ENCODE measurements at places on chromosomes 5 and 9.
A peak's percentile ranks its signal among the peaks of the same experiment; 100 is the strongest.

- DNase-seq, result no peak
Observed at GRCh38 chr5:172091956-172092732, 85.7 kb upstream of the FBXW11 start.

DNA sequence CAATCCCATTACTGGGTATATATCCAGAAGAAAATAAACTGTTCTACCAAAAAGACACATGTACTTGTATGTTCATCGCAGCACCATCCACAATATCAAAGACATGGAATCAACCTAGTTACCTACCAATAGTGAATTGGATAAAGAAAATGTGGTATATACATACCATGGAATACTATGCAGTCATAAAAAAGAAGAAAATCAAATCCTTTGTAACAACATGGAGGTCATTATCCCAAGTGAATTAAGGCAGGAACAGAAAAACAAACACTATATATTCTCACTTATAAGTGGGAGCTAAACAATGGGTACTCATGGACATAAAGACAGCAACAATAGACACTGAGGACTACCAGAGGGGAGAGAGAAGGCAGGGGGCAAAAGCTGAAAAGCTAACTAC is 67.7 kb downstream of the NR2F1-AS1 start:
- DNase-seq, result no peak

GRCh38 chr9:100473276-100474081 is 530 bp downstream of the TMEFF1 start:
- peak; percentile 81 for DNase-seq

GRCh38 chr9:13013991-13014883 is 239.4 kb downstream of the LURAP1L start:
- DNase-seq, result no peak

- no peak for DNase-seq
Observed at GRCh38 chr5:133341915-133342710, 270.2 kb downstream of the FSTL4 start.

GRCh38 chr5:145433077-145433476 is 402.1 kb downstream of the PRELID2 start:
- no peak for DNase-seq

GRCh38 chr5:167731951-167732350 is 559.5 kb upstream of the WWC1 start:
- DNase-seq, result no peak

GRCh38 chr5:9858043-9858442 is 227.9 kb upstream of the TAS2R1 start:
- no peak for DNase-seq

GRCh38 chr5:66417781-66418180 is 178.4 kb upstream of the MAST4 start:
- peak; percentile 31 for DNase-seq

GRCh38 chr9:129958796-129959195 is 84.2 kb downstream of the FNBP1 start:
- no peak for DNase-seq
